Amniotic stem cell (primary cell): ENCODE measurements at places on chromosomes 6 and 20.

DNA sequence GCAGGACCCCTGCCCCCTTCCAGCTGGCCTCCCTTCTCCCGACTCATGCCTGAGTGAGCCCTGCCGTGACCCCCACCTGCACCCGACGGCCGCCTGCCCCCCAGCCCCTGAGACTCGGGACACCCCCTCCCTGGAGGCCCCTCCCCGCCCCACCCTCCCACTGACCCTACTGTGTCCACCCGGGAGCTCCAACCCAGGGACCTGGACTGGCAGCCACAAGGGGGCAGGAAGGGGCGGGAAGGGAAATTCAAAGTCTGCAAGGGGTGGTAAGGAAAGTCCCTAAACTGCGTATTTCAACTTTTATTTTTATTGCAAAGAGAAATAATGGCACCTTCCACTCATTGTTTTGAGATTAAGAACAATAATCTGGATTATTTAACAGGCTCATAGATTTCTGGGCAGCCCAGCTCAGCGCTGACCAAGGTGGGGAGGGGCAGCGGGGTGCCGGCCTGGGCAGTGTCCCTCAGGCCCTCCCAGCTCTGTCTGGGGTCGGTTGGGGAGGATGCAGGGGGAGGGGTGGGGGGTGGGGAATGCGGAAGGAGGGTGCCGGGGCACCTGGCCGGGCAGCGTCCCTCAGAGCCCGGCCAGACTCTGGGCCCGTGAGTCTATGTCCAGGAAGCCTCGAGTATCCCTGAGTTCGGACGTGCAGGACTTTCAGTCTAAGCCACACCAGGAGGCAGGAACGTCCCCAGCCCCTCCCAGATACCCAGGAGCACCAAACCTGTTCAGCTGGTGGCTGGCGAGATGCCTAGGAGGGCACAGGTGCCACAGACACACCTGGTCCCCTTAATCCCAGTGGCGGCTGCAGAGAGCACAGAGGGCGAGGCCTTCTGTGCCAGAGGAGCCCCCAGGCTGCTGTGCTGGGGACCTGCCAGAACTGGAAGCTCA, 1.3 kb upstream of the PTK6 start:
- no peak for DNase-seq

DNA sequence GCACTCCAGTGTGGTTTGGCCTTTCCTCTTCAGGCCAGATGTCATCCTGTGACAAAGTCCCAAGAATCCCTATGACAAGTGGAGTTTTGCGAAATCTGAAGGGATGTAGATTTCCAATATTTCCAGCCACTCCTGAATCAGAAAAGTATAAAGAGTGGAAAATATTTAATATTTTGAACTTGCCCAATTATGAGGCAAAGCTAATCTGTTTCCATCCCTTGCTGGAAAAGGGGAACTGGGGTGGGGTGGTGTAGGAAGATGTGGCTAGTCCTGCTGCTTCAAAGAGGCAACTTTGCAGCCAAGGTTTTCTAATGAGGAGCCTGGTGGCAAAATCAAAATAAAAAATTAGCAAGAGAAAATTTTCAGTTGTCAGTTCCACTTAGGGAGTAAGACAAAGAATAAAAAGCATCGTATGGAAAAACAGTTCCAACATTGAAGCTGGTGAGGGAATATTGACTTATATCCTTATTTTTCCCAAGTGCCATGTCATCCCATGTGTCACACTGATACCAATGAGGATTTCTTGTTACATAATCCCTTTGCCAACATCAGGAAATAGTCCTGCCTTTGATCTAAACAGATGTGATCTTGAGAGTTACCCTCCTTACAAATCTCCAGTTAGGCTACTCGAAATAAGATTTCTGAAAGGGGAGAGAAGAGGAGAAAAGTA, 480.0 kb upstream of the JARID2 start:
- DNase-seq, result no peak

DNA sequence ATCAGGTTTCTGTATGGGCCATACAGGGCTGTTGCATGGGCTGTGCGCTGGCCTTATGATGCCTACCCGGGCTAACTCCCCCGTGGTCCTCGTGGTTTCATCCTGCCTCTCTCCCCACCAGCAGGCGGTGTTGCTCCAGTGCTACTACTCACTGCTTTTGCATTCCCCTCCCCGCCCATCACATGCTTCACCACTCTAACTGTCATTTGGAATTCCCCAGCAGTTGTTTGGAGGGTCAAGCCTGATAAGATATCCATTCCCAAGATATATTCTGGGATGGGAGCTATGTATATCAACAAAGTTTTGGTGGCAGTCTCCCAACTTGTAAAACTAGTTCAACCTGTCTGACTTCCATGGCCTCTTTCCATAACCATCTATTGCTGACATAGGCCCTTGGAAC, 233.2 kb upstream of the SOX4 start:
- no peak for DNase-seq

- no peak for DNase-seq
These were observed 188.1 kb downstream of the CD83 start for GRCh38 chr6:14305624-14306023.

DNA sequence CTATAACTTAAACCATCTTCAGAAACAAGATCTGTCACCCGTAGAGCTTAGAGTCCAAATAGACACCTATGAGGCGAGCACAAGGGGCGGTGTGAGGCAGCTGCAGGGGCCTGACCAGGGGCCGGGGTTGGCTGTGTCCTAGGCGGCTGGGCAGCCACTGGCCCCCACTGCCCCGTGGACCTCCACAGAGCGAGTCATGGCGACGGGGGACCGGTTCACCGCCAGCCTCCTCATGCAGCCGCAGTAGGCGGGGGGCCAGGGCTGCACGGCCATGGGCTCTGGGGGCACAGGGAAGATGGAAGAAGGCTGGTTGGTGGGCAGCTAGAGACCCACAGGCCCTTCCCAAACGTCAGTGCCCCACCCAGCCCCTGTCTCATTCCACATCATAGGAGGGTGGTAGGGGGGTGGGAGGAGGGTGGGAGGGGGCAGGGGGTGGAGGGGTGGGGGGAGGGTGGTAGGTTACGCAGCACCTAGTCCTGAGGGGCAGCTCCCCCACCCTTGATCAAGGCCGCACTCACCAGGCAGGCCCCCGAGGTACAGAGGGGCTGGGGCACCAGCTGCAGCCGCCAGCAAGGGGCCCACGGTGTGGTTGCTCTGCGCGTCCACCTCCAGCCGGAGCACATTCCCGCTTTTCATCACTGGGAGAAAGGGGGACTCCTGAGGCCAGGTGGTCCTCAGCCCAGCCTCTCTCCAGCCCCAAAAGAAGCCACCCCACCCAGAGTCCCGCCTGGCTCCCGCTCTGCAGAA, 6.6 kb downstream of the ADRM1 start:
- DNase-seq, result no peak

- DNase-seq, result no peak
These were observed 489.6 kb downstream of the MMUT start for GRCh38 chr6:48973491-48973890.

- DNase-seq, result no peak
These were observed 315.9 kb downstream of the TFAP2A start for GRCh38 chr6:10098756-10099528.

- no peak for DNase-seq
These were observed 44.9 kb upstream of the RNF24 start for GRCh38 chr20:4060064-4060795.

DNA sequence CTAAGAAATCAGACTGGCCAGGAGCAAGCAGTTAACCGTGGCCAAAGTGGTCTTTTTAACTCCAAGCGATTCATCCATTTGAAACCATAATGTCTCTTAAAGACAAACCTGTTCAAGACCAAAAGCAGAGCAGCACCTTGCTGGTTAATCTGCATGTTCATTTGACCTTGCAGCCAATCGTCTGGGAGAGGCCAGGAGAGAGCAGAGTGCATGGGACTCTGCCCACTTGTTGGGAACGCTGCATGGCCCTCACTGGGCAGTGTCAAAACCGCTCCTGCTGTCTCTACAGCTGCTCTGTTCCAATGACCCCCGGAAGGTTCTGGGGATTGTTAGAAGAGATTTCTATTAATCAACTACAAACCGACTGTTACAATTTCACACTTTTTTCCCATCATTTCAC, 79.6 kb downstream of the OLIG3 start:
- DNase-seq, result no peak

DNA sequence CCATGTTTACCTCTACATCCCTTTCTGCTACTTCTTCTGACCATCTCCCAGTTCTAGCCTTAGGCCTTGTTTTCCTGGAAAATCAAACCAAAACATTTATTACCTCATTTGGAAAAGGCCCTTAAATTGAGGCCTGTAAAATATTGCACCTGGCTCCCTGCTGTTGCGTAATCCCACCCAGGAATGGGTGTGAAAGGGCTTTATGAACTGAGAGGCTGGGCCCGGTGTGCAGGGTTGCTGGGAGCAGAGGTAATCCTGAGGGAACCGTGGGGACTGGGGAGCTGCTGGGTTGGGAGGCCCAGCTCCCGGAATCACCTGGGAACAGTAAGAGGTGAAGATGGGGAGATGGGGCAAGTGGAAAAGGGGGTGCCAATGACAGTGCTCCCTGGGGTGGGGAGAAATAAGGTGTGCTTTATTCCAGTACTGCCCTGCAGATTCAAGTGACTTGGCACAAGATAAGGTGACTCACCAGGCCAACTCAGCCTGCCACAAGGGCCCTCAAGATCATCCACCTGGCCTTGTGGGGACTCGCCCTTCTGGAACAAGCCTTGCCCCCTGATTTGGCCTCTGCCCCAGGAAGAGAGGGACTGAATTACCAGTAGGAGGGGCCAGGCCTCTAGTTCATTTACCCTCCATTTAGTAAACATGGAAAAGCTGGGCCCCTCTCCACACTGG, 44.2 kb downstream of the KCNK5 start:
- no peak for DNase-seq

GRCh38 chr20:56257604-56258003, 9.1 kb downstream of the MC3R start:
- DNase-seq, result no peak

- no peak for DNase-seq
These were observed 237.5 kb downstream of the ERMARD start for GRCh38 chr6:169988769-169989550.

DNA sequence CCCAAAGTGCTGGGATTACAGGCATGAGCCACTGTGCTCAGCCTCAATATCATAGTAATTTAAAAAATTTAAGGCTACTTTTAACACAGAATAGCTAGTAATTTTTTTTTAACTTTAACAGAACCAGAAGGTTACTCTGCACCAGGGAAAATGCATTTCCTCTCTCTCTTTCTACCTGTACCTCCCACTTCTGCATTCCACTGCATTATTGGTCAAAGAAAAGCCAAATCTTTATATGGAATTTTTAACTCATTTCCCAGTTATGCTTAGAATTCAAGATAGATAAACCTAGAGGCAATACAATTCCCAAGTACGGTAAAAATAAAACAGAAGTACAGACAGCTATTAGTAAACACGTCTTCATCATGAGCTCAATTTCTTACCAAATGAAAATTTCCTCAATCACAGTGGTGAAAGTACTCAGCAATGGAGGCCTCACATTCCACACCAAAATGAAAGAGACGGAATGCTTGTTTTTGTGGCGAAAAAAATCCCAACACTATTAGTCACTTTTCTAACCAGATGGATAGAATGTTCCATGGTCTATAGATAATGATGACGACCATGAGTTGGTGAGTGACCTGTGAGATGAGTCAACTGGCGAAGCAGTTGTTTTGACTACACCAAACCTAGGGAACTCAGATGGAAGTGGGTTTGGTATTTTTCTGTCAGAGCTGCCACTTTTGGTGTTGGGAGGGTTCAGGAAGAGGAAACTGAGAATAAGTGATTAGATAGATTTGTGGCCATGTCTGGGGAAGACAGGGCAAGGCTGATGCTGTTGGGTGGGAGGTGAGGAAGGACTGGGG, 104.7 kb upstream of the SGK1 start:
- DNase-seq, result peak; percentile 90

- no peak for DNase-seq
These were observed 12.3 kb downstream of the ITPA start for GRCh38 chr20:3221398-3222226.

GRCh38 chr6:100347901-100348550, 116.7 kb downstream of the SIM1 start:
- no peak for DNase-seq

- DNase-seq, result peak; percentile 51
These were observed 49.2 kb downstream of the GMDS start for GRCh38 chr6:2196079-2196679.

DNA sequence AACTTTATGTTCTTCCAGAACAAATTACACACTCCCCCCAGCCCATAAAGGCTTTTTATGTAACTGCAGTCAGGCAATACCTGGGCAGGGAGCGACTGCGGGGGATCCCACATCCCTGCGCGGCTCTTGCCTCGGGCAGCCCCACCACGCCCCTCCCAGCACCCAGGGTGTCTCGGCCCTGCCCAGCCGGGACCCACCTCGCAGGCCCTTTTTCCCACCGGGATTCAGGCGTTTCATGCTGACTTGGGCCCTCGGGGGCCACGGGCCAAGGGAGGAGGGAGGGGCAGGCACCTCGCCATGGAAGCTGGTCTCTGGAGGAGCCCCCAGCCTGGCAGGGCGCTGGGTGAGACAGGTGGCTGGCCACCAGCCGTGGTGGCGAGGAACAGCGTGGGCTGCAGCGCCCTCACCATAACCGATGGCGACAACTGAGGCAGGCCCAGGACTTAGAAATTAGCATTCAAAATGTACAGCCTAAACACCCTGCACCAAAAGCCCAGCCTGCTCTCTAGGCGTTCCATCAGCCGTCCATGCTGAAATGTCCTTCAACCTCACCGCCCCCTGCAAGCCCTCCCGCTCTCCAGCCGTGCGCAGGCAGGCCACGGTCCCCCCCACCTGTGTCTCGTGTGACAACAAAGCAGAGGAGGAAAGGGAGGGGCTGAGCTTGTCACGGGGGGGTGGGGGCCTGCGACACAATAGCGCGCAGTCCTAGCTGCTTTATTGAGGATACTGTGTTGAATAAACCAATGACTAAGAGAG, 15.1 kb upstream of the FOXC1 start:
- no peak for DNase-seq

- no peak for DNase-seq
These were observed 156.2 kb downstream of the QKI start for GRCh38 chr6:163570579-163571231.

DNA sequence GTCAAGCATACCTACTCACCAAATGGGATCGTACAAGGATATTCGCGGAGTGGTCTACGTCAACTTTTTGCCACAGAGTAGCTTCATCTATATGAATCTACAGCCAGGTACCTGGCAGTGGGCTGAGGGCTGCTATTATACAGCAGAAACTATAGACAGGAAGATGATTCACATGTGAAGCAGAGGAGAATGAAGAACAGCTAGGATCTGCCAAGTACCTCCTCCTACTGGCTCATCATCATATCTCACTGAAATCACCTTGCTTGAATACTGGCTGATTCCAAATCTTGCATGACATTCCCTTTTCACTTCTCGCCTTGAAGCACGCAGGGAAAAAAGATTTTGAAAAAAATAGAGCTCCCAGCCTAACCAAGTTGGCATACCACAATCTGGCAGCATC, 488.7 kb upstream of the NRSN1 start:
- DNase-seq, result no peak

- no peak for DNase-seq
These were observed 279.6 kb downstream of the ESR1 start for GRCh38 chr6:152087096-152087495.

GRCh38 chr6:90233994-90234393, 62.6 kb downstream of the BACH2 start:
- DNase-seq, result no peak
